Stimulated activated CD8-positive, alpha-beta memory T cell treated with anti-CD3 and anti-CD28 coated beads, Interleukin-15, amount 100 ng/mL, for 48 hours (primary cell): ENCODE measurements at places on chromosomes 11 and 22.

DNA sequence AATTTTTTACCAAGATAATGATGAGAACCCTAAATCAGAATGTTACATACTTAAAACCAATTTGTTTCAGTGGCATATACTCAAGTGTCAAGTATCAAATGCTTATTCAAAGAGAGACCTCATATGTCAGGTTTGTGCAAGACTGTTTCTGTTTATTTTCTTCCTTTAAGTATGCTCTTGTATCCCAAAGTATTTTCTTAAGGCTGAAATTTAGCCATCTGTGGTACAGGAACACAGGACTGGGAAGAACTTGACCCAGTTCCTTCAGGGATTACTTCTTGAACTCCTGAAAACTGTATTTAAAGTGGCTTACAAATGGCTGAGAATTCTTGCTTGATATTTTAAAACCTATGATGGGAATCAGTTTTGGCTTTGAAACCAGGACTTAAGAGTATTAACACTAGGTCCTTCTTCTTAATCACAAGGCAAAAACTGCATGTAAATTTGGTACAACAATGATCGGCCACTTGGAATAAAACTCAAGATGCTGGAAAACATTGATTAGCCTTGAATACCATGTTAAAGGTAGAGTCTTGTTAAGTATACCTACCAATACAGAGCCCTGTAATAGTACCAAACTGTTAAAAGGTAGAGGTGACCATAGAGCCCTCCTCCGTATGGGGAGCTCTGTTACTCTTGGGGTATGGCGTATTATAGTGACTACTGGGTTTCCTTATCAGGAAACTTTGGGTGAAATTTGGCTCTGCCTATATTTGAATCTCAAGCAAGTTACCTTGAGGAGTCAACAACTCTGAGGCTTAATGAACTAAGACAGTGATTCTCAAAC lies 95.9 kb downstream of the BLID start:
- no peak for DNase-seq

- DNase-seq = no peak
Observed at GRCh38 chr11:118227865-118228785, 3.3 kb upstream of the JAML start.

- DNase-seq = no peak
Observed at GRCh38 chr11:45593992-45594391, 71.4 kb downstream of the CHST1 start.

- no peak for DNase-seq
Observed at GRCh38 chr11:116042146-116042545, 537.9 kb upstream of the CADM1 start.

DNA sequence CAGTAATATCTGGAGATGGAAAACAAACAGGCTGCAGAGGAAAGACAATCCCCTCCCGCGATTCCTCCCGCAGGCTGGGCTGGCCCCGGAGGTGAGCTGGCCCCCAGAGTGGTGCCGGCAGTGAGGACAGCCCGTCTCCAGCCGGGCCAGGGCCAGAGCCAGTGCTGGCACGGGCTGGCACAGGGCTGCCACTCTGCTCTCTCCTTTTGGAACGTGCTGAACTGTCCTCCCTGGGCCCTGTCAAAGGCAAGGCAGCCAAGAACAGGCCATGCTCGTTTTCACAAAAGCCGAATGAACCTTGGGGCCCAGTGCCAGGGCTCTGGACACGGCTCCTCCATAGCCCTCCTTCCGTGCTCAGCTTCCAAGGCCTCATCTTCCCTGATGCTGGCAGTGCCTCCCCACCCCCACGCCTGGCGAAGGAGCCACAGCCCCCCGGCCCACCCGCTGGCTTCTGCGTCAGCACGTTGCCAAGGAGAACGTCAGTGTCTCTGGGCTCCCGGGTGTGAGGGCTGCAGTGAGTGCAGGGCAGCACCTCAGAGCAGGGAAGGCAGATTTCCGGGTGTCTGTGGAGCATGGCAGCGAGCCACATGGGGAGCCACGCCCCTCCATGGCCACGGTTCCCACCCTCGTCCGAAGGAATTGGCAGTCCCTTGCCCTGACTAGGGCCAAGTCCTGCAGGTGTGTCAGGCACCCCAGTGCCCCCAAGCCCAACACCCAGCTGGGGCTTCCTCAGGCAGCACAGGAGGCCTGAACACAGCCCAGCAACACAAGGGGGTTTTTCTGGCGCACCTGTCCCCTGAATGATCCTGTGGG lies 28.6 kb downstream of the GNAZ start:
- DNase-seq = no peak

- peak; percentile 55 for DNase-seq
Observed at GRCh38 chr22:36156515-36157419, 3.8 kb downstream of the APOL3 start.

DNA sequence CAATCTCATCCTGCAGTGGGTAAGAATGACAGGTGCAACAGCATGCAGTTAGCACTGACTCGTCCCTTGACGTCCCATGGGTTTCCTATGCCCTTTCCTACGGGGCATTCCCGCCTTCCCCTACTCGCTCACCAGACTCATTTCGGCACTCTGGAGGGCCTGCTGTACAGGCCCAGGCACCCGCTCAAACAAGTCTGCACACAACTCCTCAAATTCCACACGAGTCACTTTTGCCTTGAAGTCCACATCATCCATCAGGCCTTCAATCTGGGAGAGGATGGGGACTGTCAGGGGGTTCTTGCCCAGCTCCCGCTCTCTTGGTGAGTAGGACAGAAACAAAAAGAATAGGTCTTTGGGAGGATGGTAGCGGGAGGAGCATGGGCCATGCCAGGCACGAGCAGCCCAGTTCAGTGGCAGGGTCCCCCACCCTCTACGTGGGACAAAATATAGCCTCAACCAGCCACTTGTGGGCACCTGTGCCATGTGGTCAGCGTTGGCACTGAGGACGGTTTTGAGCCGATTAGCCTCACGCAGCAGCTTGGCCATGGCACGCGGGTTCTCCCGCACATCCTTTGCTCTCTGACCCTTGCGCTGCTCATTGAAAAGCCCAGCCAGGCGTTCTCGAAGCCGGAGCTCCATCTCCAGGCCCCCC lies 4.7 kb downstream of the HYOU1 start:
- no peak for DNase-seq

DNA sequence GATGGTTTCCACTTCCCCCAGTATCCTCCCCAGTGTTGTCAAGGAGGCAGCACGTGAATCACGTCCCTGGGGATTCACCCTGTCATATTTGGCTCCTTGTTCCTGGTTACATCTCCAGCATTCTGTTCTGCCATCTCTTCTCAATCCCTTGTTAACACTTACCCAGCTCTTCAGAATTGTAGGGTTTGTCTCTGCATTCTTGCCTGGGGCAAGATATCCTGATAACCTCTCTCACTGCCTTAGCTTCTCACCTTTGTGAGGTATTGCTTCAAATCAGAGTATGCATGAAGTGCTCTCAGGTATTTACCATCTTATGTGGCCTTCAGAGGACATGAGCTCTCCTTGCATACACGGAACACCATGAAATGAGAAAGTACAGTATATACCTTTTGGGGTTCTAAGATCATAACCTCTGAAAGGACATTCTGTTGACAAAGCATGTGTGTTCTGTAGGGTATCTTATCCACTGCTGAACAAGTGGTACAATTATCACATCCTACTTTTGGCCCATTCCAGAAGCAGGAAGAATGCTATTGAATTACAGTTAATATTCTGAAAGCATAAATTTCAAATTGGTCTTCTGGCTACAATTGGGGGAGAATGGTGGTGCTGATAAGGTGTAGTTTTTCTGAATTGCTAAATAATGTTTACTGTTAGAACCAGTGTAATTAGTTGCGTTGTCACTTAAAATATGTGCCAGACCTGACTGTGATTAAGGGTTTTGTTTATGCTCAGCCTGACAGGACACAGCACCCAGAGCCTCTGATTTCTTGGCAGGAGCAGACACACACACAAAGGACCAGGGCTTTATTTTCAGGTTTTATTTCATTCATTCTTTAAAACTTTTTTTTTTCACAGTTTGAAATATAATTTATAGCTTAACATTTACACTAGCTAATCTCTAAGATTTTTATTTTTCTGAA lies 32.7 kb downstream of the VSTM5 start:
- no peak for DNase-seq

GRCh38 chr11:131664816-131665215 lies 294.4 kb downstream of the NTM start:
- DNase-seq = no peak

DNA sequence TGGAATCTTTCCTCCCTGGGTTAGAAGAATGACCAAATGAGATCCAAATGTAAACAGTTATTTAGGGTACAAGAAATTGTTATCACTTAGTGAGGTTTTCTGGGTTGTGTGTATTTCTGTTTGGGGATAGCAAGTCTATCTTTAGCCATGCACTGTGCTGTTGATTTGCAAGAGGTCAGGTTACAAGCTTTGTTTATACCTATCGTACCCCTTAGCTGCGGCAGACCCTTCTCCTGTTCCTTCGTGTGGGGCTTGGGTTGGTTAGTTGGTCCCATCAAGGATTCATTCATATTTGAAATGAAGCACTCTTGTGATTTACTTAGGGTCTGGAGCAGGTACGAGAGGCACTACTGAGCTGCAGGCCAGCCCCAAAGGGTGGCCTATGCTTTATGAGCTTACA lies 72.6 kb downstream of the USP35 start:
- no peak for DNase-seq

GRCh38 chr22:35893698-35894097 lies 134.9 kb downstream of the RBFOX2 start:
- no peak for DNase-seq

GRCh38 chr11:9250139-9250582 lies 15.0 kb downstream of the DENND5A start:
- no peak for DNase-seq

- DNase-seq = no peak
Observed at GRCh38 chr22:47396515-47396914, 634.1 kb downstream of the TBC1D22A start.

DNA sequence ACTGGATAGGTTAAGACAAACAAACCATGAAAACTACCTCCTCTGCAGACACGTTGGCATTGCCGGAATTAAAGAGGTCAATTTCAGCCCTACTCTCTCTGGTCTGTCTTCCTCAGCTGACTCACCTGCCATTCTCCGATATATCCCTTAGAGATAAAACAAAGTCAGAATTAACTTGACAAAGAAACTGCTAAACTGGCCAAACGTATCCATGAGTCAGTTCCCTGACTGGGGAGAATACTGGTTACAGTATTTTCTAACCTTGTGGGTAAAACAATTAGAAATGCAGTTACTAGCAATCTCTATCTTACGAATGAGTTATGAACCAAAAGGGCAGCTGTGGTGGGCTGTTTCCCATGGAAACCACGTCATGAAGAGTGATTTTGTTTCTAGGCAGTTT lies 96.2 kb downstream of the RDX start:
- no peak for DNase-seq

DNA sequence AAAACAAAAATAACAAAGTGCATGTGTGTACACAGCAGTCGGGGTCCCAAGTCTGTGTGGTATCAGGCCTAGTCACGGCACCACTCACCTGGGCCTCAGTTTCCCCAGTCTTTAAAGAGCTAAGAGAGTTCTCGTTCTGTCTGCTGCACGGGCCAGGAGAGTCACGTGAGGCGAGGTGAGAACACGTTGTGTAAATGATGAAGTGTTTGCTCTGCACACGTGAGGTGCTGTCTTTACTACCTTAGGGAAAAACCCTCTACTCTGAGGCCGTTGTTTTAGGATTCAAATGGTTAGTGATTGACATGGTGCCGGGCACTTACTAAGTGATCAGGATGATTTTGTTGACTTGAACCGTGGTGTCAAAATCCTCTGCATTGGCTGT lies 86.5 kb upstream of the PPARA start:
- DNase-seq = no peak

DNA sequence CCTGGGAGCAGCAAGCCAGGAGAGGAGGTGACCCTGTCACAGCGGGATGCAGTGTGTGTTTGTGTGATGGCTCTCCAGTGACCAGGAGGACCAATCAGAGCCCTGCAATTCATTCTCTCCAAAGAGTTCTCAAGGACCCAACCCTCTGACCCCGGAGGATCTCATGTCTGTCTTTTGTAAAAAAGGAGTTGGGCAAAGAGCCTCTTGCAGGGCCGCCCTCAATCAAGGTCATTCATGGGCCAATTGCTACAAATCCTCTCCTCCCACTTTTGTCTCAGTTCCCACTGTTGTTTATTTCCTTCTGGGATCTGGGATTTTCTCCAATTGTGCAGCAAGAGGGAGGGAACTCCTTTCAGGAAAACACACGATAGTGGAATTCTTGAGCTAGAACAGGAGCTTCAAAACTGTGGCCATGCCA lies 4.0 kb downstream of the TECTA start:
- no peak for DNase-seq

DNA sequence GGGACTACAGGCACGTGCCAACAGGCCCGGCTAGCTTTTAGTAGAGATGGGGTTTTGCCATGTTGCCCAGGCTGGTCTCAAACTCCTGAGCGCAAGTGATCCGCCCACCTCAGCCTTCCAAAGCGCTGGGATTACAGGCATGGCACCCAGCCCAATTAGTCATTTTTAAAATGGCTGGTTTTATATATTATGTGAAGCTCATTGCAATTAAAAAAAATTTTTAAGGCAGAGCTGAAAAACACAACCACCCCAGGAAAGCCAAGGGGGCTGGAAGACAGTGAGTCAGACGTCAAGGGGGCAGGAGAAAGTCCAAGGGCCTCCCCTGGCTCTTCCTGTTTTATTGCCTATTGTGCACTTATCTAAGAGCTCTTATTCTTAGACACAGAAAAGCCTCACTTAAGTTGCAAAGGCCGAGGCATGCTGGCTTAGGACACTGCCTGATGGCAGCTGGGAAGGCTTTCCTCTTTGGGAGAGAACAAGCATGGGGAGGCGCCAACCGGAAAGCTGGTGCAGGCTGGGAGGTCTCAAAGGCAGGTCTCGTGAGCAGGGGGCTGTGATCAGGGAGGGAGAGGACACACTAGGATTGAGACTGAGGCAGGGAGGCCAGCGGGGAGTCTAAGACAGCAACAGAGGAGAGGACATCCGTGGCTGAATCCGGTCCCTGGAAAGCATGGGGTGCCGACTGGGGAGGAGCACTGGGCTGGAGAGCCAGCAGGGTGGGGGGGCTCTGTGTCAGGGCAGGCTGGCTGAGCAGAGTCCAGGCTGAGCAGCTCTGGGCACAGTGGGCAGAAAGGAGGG lies 11.1 kb upstream of the OSM start:
- no peak for DNase-seq

DNA sequence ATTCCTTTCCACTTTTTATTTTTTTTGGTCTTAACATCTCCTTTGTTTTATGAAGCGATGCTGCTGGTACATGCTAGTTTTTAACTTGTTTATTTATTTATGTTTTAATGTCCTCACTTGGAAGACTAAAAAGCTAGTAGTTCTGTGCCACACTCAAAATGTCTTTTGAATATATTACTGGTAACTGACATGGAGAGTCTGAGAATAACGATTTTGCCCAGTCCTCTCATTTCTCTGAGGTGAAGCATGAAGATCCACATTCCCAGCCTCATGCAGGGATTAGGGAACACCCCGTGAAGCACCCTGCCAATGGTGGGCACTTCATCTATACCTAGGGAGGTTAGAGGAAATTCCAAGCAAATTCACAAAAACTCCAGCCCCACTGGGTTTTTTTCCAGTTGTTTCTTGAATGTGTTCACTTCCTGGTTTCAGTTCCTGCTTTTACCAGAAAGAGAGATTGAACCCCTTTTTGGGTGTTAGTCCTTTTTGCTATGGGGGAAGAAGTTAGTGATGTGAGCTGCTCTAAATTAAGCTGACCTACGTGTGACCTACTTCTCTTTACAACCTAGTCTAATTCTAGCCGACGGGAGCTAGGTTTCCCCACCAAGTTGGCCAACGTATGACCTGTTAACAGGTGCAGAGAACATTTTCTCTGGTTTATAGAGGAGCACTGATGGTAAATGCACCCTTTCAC lies 106.1 kb downstream of the SLC1A2 start:
- no peak for DNase-seq

- DNase-seq = no peak
Observed at GRCh38 chr11:11243209-11243589, 109.9 kb downstream of the CSNK2A3 start.

- no peak for DNase-seq
Observed at GRCh38 chr11:1373536-1374214, 16.1 kb upstream of the BRSK2 start.
